Esophagus squamous epithelium (tissue), 5 donors: ENCODE measurements at places on chromosomes 1 and 21.

DNA sequence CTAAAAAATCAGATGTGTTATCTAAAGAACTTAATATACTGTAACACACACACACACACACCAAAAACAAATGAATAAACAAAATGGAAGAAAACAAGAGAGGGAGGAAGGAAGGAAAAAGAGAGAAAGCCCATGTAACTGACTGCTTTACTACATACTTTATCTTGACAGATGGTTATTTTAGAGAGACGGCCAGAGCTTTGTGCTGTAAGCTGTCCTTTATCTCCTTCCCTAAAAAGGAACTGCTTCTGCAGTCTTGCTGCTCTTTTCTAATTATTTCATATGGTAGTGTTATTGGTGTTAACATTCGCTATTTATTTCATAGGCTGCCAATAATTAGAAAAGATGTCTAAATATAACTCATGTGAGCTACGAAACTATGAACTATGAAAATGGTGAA is 1384.6 kb downstream of the MRPL39 start:
- DNase-seq = no peak

DNA sequence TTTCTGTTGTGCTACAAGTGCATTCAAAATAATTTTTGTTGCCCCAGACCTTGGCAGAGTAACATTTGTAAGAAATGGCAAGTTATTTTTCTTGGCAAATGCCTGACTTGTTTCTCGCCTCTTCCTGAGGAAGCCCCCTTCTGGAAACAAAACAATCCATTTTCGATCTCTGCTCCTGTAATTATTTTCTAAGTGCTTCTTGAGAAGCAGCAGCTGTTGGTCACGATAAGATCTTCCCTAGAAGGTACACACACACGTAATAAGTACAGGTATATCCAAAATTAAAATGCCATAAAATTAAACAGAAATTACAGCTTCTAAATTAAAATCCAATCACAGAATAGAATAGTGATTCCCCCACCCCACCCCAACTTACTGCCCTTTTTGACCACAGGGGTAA is 47.3 kb downstream of the LPGAT1 start:
- DNase-seq = no peak

DNA sequence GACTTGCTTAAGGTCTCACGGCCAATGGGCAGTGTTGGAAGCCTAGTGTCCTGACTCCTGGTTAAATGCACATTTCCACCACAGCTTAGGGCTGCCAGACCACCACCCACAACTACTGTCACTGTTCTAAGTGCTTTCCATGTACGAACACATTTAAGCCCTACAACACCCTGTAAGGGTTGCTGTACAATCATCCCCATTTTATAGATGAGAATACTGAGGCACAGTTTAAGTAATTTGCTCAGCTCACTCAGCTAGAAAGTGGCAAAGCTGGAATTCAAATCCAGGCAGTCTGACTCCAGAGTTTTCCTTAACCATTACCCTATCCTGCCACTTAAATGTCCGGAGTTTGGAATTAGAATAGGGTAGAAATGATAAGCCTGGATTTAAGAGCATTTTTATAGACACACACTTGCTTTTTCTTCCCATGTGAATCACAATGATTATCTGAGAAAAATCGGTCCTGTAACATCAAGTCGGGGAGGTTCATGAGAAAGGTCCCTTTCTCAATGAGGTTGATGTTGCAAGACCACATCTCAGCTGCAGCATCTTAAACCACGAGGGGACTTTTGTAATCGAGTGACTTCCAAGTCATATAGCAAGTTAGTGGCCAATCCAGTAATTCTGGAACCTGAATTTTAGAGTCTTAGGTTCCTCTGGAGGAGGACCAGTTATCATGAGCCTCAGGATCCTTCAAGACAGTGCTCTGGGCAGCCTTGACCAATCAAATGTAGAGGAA is 8.6 kb downstream of the E2F2 start:
- no peak for DNase-seq

- no peak for DNase-seq
Observed at GRCh38 chr21:35145626-35146233, 96.6 kb upstream of the RUNX1 start.

DNA sequence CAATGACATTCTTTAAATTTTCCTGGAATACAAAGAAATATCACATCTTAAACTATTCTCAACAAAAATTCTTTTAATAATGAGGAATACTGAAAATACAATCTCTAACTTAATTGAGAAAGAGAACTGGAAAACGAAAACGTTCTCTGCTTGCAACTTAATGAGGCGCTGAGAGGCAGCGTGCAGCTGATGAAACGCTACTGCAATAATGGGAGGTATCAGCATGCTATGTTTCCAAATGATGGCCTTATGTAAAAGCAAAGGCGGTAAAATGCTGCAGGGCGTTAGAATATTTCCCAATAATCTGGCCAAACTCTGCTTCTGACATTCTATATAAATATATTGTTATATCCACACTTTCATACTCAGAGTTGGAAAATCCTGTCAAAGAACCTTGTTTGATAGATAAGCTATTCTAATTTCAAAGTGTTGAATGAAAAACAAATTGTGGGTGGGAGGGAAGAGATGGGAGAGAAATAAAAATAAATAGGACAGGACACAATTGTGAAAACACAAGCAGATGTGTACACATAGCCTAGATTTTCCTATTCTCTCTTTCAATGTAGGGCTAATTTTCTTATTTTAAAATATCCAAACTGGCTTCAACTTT is 70.9 kb downstream of the APP start:
- no peak for DNase-seq
